AG09319 (cell line): ENCODE measurements at places on chromosomes 11 and 22.

GRCh38 chr22:23233084-23233531 lies 52.8 kb downstream of the BCR start:
- no peak for DNase-seq

GRCh38 chr11:101459020-101459419 lies 124.8 kb downstream of the TRPC6 start:
- no peak for DNase-seq

GRCh38 chr22:47452184-47452583 lies 689.7 kb downstream of the TBC1D22A start:
- DNase-seq: no peak

DNA sequence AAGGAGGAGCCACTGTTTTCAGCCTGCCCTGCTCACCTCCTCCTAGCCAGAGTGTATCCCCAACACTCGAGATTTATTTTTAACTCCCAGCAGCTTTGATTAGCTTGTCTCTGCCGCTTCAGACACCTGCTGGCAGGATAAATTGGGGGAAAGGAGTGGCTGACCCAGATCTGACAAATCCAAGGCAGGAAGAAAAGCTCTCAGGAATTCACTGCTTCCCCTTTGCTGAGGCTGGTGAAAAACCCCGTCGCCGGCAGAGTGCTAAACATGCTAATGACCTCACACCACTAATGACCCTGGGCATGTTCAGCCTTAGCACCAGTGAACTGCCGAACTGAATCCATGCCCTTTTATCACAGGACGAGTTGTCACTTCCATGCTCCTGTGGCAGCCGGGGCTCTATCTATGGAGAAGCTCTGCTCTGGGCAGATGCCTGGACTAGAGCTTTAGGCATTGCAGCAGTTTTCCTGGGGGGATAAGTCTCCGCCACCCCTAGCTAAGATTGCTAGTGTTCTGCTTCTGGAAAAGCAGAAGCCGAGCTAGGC lies 52.2 kb downstream of the FEZ1 start:
- DNase-seq: no peak

- no peak for DNase-seq
Measured at GRCh38 chr22:17928391-17928790, 96.0 kb downstream of the MICAL3 start.

- no peak for DNase-seq
Measured at GRCh38 chr11:64767344-64768299, 7.8 kb upstream of the PYGM start.

GRCh38 chr11:79508461-79508860 lies 67.6 kb upstream of the TENM4 start:
- DNase-seq: no peak

GRCh38 chr22:21726650-21727049 lies 8.9 kb downstream of the YPEL1 start:
- no peak for DNase-seq

- DNase-seq: no peak
Measured at GRCh38 chr11:97833412-97833811, 1187.3 kb upstream of the CNTN5 start.

GRCh38 chr11:130776061-130776419 lies 140.2 kb downstream of the SNX19 start:
- DNase-seq: no peak

DNA sequence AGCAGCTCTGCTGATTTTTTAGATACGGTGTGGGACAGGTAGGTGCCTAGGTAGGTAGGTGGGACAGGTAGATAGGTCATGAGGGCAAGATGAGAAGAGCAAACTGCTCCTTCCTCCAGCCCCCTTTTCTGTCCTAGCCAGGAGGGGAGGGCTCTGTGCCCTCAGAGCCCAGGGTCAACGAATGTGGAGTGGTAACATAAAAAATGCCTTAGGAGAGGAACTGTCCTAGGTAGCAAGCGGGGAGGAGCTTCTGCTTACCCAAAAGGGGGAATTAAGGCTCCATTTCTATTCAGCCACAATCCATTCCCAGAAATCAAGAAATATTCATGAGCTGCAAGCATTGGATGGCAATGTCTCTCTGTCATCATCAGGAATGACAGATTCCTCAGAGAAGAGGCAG lies 234.8 kb downstream of the GRIK4 start:
- no peak for DNase-seq

GRCh38 chr11:133901999-133902398 lies 54.8 kb downstream of the IGSF9B start:
- no peak for DNase-seq

- peak; percentile 92 for DNase-seq
Measured at GRCh38 chr11:65506772-65507505, 8.1 kb downstream of the MALAT1 start.

DNA sequence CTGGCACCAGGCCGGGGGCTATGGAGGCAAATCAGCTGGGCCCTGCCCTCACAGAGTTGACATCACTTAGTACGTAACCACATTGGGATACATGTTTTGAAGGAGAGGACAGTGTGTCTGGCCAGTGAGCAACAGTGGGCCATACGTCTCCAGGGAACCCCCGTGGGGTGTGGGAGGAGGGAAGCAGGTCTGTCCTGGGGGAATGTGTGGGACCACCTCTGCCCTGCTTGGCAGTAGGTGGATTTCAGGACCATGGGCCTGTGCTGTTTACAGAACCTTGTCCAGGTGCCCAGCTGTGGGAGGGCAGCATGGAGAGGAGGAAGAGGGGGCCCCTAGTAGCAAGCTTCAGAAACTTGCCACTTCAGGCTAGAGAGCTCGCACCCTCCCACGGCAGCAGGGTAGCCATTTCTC lies 21.0 kb downstream of the P2RY2 start:
- no peak for DNase-seq

DNA sequence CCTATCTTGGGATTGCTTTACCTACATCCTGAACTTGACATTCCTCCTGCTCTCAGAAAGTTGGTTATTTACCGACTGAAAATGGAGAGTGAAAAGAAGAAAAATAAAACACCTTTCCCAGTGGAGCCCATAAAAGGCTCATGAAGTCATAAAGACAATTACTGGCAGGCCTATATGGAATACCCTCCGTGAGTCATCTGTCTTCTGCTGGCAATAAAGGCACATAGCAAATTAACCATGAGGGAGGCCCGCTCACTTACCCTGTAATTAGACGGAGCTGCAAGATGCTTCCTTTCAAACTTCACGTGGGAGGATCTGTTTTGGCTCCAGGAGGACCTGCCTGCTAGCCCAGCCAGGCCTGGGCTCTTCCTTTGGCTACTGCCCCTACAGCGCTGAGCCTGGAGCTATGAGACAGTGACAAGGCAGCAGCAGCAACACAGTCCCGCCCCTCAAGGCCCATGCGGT lies 540.4 kb downstream of the BUD13 start:
- DNase-seq: no peak

DNA sequence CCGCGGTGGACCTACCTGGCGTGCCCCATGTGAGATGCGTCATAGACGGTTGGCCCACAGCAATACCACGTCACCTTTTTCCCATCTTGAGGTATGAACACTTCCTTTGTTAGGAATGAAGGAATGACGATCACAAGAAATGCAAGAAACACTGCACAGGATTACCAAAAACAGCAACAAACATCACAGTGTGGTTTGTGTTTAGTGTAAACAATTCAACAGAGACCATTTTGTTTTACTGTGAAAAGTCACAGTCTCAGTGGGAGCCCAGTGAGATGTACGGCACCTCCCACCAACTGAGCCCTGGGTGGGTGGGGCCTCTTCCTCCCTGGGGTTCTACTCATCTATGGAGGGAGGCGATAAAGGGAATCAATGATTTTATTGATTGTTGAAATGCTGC lies 16.3 kb downstream of the CARS1 start:
- DNase-seq: no peak

DNA sequence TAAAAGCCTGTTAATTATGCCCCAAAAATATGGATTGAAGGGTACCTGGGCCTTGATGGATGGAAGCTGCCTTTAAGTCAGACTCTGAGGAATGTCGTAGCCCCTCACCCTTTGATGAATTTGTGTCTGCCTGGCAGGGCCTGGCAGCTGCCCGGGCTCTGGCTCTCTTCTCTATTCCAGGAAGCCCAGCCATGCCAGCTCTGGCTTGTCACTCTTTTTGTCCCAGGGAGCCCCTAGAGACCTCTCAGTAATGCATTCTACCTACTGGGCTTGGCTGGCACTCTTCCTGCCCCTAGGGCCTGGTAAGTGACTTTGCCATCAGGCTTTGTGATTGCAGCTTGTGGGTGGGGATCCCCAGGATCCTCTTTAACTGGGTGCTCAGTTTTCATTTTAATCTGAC lies 103.8 kb downstream of the GRIK4 start:
- no peak for DNase-seq

DNA sequence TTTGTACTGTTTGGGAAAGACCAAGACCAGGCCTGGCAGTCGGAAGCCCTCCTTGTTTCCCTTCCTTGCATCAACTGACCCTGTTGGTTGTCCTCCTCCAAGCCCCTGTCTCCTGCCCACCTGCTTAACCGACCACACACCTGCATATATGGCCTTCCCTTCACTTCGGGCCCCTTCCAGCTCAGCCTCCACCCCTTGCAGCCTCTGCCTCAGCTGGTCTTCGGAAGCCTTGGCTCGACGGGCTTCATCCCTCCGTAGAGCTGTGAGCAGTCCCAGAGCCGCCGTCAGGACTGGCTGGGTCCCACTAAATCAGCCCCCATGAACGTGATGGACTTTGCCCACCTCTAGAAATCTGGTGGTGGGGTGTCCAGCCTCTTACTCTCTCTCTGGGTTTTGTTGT lies 8.4 kb downstream of the NHERF4 start:
- no peak for DNase-seq

GRCh38 chr11:88494848-88495247 lies 157.3 kb upstream of the CTSC start:
- no peak for DNase-seq

GRCh38 chr11:12206529-12206928 lies 96.1 kb downstream of the MICAL2 start:
- DNase-seq: no peak

- no peak for DNase-seq
Measured at GRCh38 chr22:22587577-22588188, 28.6 kb upstream of the PRAME start.

GRCh38 chr22:48896766-48897644 lies 930.7 kb downstream of the BRD1 start:
- DNase-seq: no peak

DNA sequence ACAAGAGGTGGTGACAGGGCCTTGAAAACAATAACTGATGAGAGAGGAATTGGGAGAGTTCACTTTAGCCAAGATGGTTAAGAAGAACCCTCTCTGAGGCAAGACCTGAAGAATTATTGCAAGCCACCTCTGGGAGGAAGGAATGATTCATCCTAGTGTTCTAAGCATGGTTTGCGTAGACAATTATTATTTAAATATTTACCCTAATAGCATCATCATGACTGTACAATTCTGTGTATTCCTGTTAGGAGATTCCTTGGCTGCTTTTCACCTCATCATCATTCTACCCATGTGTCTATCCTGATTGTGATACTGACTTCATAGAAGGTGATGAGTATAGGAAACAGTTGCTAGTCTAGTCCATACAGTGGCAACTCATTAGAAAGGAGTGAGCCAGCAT lies 264.4 kb downstream of the DDX10 start:
- DNase-seq: peak; percentile 72

DNA sequence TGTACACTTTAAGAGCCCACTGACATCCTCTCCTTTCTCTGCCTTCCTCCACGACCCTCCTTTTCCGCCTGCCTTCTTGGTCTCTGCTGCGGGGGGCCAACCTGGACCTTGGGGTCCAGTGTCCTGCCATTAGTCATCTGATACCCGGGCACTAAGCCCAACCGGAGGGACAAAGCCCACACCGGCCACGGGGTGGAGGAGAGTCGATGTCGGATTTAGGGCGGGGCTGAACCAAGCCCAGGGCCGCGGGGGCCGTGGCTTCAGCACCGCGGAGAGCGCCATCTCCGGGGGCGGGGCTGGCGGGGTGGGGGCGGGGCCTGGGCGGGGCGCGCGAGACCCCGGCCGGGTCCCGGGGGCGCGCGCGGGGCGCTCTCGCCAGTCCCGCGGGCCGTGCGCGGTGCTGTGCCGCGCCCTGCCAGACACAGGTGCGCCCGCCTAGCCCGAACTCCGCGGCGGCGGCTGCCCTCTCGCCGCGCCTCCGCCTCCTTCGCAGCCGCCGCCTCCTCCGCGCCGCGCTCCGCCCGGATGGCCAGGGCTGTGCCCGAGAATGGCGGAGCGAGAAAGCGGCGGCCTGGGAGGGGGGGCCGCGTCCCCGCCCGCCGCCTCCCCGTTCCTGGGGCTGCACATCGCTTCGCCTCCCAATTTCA lies at the start of gene MAPK8IP1:
Gene MAPK8IP1 (plus strand): TSS at position 378 of the 647 bp plus-strand sequence. CDS start 170 bp downstream, at position 548.
- DNase-seq: no peak

DNA sequence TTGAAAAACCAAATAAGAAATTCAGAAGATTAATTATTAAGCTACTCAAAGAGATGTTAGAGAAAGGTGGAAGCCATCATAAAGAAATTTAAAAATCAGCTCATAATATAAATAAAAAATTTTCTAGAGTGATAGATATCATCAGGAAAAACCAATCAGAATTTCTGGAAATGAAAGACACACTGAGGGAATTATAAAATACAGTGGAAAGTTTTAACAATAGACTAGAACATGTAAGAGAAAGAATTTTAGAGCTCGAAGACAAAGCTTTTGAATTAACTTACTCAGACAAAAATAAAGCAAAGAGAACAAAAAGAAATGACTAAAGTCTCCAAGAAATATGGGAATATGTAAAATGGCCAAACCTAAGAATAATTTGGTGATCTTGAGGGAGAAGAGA lies 1926.9 kb upstream of the RAG2 start:
- no peak for DNase-seq

GRCh38 chr22:38214302-38215056 lies 12.7 kb downstream of the MAFF start:
- no peak for DNase-seq

DNA sequence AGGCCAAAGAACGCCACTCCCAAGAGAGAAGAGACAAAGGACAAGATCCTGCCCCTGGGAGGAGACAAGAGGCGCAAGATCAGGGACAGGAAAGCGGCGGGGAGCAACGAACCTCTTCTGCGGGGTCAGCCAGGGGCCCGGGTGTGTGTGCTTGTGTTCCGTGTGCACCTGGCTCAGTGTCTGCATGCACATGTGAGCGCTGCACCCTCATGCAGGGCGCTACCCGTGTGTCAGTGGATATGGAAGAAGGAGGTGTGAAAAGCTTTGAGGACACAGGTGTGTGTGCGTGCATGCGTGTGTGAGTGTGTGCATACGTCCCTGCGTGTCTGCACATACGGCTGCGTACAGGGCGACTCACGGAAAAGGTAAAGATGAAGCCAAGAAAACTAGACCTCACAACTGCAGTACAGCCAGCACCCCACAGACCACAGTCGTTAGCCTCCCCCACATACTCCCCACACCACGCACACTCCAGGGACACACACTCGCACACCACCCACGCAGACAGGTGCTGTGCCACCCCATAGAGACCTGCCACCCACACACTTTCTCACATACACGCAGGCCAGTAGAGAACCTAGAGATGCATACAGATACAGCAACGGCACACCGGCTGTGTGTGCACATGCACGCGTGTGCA lies 11.0 kb upstream of the IGSF9B start:
- DNase-seq: no peak
